Fibroblast of pulmonary artery (primary cell): ENCODE measurements at places on chromosomes 13 and 19.
A peak's percentile ranks its signal among the peaks of the same experiment; 100 is the strongest.

DNA sequence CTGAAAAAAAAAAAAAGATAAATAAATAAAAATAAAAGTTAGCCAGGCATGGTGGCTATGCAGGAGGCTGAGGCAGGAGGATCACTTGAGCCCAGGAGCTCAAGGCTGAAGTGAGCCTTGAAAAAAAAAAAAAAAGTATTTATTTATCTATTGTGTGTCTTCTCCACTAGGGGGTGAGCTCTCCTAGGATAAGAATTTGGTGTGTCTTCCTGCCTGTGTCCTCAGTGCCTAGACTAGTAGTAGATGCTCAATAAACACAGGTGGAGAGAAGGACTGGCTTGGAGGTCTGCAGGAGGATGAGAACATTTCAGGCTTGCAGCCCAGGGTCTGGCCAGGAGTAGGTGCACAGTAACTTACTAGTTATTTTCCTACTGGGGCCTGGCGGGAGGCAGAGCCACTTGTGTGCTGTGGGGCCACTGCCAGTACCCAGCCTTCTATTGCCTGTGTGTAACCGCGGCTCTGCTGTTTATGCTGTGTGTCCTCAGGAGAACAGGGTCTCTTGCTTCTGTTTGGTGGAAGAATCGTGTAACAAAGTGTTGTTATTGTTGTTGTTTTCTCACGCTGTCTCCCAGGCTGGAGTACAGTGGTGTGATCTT, 5.4 kb downstream of the LMTK3 start:
- DNase-seq: peak; percentile 70

DNA sequence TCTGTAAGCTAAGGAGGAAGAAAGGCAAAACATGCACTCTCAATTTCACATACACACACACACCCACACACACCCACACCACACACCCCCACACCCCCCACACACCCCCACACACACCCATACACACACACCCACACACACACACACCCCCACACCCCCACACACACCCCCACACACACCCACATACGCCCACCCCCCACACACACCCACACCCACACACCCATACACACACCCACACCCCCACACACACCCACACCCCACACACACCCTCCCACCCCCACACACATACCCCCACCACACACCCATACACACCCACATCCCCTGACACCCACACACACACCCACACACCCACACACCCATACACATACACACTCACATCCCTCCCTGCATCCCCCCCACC, 276.1 kb downstream of the ABCC4 start:
- DNase-seq: no peak

DNA sequence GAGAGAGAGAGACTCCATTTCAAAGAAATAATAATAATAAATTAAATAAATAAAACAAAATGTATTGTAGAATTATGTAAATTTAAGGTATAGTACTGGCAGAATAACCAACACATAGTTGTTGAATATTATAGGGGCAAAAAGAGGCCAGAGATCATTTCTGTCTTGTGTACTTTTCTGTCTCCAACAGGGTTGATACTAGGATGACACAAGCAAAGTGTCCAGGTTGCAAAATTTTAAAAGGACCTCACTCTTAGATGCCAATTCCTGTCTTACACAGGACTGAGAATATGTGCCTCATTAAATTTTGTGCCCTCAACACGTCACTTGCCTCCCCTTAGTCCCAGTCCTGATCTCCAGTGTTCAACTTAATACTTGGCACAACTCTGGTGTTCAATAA, 2.2 kb upstream of the AP2S1 start:
- no peak for DNase-seq

GRCh38 chr13:42581427-42581826, 7.5 kb downstream of the TNFSF11 start:
- no peak for DNase-seq

- no peak for DNase-seq
Measured at GRCh38 chr13:41459432-41460073, 2.2 kb downstream of the RGCC start.

DNA sequence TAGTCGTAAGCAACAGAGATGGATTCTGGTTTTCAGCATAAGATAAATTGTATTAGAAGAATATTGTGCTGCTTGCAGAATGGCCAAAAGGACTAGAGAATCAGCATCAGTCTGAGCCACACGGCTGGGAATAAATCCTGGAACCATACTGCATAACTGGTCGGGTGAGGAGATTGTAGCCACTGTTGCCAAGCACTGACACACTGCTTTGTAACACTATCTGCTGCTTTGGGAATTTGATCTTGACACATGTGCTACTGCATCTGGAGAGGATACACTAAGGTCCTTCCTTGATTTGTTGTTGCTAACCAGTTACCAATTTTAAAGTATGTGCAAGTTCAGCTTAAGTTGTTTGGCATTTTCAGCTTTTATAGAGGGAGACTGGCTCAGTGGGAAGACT, 1.9 kb downstream of the HNRNPA1L2 start:
- DNase-seq: no peak

GRCh38 chr13:58434943-58435342, 803.4 kb downstream of the PCDH17 start:
- no peak for DNase-seq

- DNase-seq: no peak
Measured at GRCh38 chr13:36526897-36527296, 94.6 kb downstream of the CCNA1 start.

DNA sequence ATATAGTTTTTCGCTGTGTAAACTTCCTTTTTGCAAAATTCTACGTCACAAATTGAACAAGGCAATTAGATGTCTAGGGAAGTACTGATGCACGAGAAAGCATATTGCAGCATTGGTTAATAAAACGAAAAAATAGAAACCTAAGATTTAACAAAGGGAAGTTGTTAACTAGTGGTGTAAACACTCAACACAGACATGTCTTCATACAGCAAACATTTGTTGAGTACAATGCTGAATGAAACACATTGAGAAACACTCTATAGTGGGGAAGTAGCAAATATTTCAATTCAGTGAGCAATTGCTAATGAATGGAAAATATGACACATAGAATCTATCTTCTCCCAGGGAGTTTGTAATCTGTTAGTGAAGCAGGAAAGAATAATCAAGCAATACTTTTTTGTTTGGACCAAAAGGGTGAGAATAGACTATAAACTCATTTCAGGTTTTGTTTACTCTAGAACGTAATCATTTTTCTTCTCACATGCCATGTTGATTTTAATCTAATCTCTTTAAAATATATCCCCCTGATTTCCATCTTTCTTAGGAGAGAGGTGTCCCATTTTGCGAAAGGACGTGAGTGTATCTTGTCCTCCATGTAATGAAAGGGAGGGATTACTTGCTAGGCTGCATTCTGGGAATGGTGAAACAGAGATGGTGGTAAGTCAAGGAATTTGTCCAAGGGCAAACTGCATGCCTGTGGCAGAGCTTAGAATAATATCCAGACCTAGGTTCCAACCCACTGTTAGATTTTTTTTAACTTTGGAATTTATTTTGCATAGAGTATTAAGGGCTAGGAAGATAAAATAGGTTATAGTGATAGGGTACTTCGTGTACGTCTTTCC, 1.7 kb upstream of the ANKRD10 start:
- DNase-seq: peak; percentile 73
